ENCODE measurements at places on chromosomes 11 and 22.
A peak's percentile ranks its signal among the peaks of the same experiment; 100 is the strongest.

- DNase-seq, result peak; percentile 80
These were observed 34.2 kb downstream of the PHF21B start for GRCh38 chr22:44975427-44976262.

GRCh38 chr11:64153812-64154211, 12.1 kb downstream of the MACROD1 start:
- DNase-seq, result no peak

DNA sequence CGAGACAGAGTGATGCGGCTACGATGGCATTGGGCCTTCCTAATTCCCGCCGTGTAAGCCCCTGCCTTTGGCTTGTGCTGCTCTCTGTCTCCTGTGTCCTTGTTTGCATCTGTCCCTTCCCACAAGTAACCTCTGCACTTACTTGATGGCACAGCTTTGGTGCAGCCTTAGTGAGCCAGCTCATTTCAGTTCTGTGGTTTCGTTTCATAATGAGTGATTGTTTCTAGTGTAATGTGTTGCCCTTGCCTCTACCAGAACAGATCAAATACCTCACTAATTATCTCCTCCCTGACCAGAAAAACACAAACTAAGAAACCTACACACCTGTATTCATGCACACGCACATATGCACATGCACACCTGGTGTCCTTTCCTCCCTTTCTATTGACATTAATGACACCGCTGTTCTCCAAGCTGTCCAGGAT, 58.8 kb downstream of the GRK3 start:
- no peak for DNase-seq

- no peak for DNase-seq
These were observed 829 bp upstream of the APOC3 start for GRCh38 chr11:116828632-116829524.

DNA sequence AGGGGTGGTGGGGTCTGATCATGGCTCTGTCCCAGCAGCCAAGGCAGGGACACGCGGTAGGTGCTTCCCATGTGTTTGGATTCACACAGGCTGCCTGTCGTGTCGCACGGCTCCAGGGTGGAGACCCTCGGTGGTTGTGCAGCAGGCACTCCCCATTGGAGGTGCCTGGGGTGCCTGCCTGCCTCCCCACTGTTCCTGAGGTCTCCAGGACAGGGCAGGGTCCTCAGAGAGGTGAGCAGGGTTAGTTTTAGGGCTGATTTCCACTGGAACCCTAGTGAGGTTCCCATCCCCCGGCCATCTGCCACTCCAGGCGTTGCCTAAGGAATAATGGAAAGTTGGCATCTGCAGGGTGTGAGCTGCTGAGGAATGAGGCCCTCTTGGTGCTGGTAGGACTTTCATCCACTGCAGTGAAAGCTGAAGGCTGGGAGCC, 32.3 kb downstream of the OSBPL5 start:
- no peak for DNase-seq

GRCh38 chr11:60957188-60957587, 5.2 kb upstream of the SLC15A3 start:
- DNase-seq, result no peak

- DNase-seq, result no peak
These were observed 8.2 kb downstream of the CBX7 start for GRCh38 chr22:39144101-39144767.
